ENCODE measurements at places on chromosomes 4 and X. TPM values are rescaled to one million over a fixed set of nuclear protein-coding genes. Genes with fewer than 3 reads are reported as not detected.
A peak's percentile ranks its signal among the peaks of the same experiment; 100 is the strongest.

The TMEM47 gene
- total RNA-seq = not detected

GRCh38 chr4:8597319-8597718 lies 4.8 kb downstream of the CPZ start:
- DNase-seq = no peak
- H3K36me3 ChIP-seq = no peaks in the 10 kb centered on the region
- H3K4me1 ChIP-seq = no peaks in the 10 kb centered on the region
- peaks cover 11% of the 10 kb centered on the region for H3K27me3 ChIP-seq

- no peaks in the 10 kb centered on the region for H3K4me1 ChIP-seq
- no peak overlapping the region for H3K4me3 ChIP-seq
- H3K27ac ChIP-seq = no peak overlapping the region
- no peaks in the 10 kb centered on the region for H3K27me3 ChIP-seq
Measured at GRCh38 chr4:117845270-117845669, 189.0 kb upstream of the NDST3 start.

GRCh38 chr4:55358668-55359067 lies 12.6 kb downstream of the SRD5A3 start:
- no peak overlapping the region for H3K4me3 ChIP-seq
- DNase-seq = no peak
- H3K27ac ChIP-seq = no peak overlapping the region
- H3K4me1 ChIP-seq = peaks cover 15% of the 10 kb centered on the region
- no peaks in the 10 kb centered on the region for H3K27me3 ChIP-seq

DNA sequence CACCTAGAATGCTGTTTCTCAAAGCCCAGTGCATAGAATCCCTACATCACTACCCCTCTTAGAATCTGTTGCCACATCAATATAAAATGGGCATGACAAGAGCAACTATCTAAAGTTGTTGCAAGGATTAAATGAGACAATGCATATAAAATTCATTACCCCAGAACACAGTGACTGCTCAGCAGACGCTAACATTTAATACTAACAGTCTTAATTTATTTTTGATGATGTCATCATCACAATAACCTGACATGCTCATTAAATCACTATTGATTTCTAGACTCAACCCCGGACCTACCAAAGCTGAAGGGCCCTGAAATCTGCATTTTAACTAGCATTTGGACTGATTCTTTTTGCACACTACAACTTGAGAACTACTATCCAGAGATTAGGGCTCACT lies 3.9 kb downstream of the ARSJ start:
- H3K4me3 ChIP-seq = no peak overlapping the region
- H3K27me3 ChIP-seq = peaks cover 64% of the 10 kb centered on the region

- H3K4me3 ChIP-seq = no peak overlapping the region
- H3K4me1 ChIP-seq = no peaks in the 10 kb centered on the region
- H3K27me3 ChIP-seq = no peaks in the 10 kb centered on the region
- no peaks in the 10 kb centered on the region for H3K36me3 ChIP-seq
- DNase-seq = no peak
- no peak overlapping the region for H3K27ac ChIP-seq
Measured at GRCh38 chr4:36835246-36835645, 409.3 kb upstream of the NWD2 start.

DNA sequence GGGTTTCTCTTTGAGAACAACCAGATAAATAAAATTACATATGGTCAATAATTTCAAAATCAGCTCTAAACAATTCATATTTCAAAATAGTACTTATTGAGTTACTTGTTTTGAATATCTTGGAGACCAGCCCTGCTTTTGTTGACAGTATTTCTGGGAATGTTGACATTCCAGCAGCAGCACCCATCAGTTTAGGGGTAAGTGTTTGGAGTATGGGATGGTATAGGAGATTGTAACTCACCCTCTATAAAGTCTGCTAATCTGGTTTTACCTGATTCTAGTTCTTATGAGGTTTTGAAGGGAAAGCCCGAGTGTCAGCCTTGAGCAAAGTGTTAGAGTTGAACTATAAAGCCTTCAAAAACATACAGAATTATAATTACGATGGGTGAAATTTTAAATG lies 139.2 kb upstream of the ANKRD50 start:
- DNase-seq = no peak
- H3K27ac ChIP-seq = no peak overlapping the region
- no peaks in the 10 kb centered on the region for H3K36me3 ChIP-seq
- no peak overlapping the region for H3K4me3 ChIP-seq
- H3K4me1 ChIP-seq = no peaks in the 10 kb centered on the region

DNA sequence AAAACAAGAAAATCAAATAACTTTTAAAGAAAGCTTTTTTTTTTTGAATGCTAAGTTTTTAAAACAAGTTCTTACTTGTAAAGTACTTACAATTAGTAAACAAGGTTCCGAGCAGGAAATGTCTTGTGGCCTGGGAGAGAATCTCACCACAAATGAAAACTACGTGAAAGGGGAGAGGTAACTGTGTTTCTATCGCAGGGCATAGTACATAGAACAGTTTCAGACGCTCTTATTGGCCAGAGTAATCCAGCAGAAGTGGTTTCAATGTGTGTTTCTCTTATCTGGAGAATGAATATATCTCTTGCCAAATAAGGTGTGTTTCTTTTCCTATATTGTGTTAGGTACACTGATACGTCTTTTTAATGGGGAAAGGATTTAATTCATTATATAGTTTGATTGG lies at the start of gene PLAC8:
PLAC8 (minus strand) TSS at position 154 of the 400 bp plus-strand sequence. CDS start 6,808 bp downstream, outside the sequence.
- H3K27me3 ChIP-seq = peaks cover 6% of the 10 kb centered on the region
- DNase-seq = peak; percentile 48
- peaks cover 45% of the 10 kb centered on the region for H3K4me1 ChIP-seq
- H3K4me3 ChIP-seq = peak within 1 kb of the TSS; percentile 81

The CACNA1F gene
- total RNA-seq = 0.32 TPM

DNA sequence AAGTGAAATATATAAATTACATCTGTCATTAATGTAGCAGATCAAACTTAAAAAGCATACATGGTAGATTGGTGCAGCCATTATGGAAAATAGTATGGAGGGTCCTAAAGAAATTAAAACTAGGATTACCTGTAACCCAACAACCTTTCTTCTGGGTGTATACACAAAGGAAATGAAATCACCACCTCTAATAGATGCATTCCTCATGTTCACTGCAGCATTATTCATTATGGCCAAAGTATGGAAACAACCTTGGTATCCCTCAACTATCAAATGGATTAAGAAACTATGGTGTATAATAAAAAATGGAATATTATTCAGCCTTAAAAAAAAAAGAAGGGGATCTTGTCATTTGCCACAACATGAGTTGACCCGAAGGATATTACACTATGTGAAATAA lies 13.7 kb downstream of the WDFY3 start:
- H3K4me1 ChIP-seq = no peaks in the 10 kb centered on the region
- H3K27me3 ChIP-seq = no peaks in the 10 kb centered on the region
- no peaks in the 10 kb centered on the region for H3K36me3 ChIP-seq
- H3K4me3 ChIP-seq = no peak overlapping the region
- no peak overlapping the region for H3K27ac ChIP-seq

GRCh38 chrX:74292808-74293123 lies 11.2 kb upstream of the ZCCHC13 start:
- no peak for DNase-seq
- H3K4me3 ChIP-seq = peak overlapping the region; percentile 97
- peaks cover 30% of the 10 kb centered on the region for H3K36me3 ChIP-seq
- peaks cover 16% of the 10 kb centered on the region for H3K4me1 ChIP-seq

DNA sequence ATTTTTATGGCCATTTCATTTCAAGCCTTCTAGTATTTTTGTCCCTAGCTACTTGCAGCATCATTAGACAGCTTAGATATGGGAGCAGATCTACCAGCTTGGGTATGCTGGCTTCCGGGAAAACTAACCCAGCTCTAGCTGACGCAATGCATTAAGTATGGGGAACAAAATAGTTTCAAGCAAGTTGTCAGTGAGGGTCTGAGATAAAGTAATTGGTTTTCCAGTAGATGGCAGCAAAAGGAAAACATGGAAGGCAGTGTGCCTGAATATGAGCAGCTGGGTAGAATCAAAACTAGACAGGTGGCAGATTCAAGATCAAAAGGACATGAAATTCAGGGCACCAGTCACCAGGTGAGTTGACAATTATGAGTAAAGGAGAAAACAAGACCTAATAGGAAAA lies 340.9 kb upstream of the CTSO start:
- H3K4me3 ChIP-seq = no peak overlapping the region
- H3K27ac ChIP-seq = no peak overlapping the region
- H3K27me3 ChIP-seq = no peaks in the 10 kb centered on the region
- H3K36me3 ChIP-seq = no peaks in the 10 kb centered on the region
- DNase-seq = no peak
- no peaks in the 10 kb centered on the region for H3K4me1 ChIP-seq

The NPY2R gene
- not detected for total RNA-seq

GRCh38 chr4:92047209-92047875 lies 256.4 kb upstream of the GRID2 start:
- H3K4me3 ChIP-seq = no peak overlapping the region
- no peaks in the 10 kb centered on the region for H3K27me3 ChIP-seq
- H3K4me1 ChIP-seq = no peaks in the 10 kb centered on the region

The GAB1 gene
- total RNA-seq = 0.96 TPM

Measured in activated T-helper 2 cell treated with anti-CD3 and anti-CD28 coated beads, Interferon-gamma antibody, Interleukin-2, Interleukin-4, amounts not matched to agents 10 μg/mL and 5 μg/mL and 100 μg/mL, durations not matched to agents 14 hours and 24 hours and 36 hours (primary cell).